ENCODE measurements at places on chromosomes 2 and 18.

GRCh38 chr2:188786368-188786841 is 187.8 kb upstream of the COL3A1 start:
- no peak for DNase-seq

- DNase-seq = no peak
These were observed 18.3 kb upstream of the MAP4K4 start for GRCh38 chr2:101679037-101679726.

DNA sequence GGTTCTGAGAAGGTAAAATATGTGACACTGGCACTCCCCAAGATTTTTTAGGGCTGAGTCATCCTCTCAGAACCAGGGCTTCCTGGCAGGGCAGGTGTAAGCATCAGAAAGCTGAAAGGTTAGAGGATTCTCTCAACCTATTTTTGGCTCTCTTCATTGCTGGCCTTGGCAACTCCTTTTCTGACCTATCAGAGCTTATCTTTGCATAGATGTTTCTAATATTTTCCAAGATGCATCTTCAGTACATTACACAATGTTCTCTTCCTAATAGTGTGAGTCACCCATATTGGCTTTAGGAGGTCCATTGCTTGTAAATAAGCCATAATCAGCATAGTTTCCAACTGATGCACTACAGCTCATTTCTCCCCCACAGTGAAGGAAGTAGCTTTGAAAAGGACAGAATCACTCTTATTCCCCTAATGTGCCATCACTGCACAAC is 2008.4 kb upstream of the PIK3C3 start:
- peak; percentile 8 for DNase-seq

- no peak for DNase-seq
These were observed 2.5 kb upstream of the DHRS9 start for GRCh38 chr2:169066897-169067296.

DNA sequence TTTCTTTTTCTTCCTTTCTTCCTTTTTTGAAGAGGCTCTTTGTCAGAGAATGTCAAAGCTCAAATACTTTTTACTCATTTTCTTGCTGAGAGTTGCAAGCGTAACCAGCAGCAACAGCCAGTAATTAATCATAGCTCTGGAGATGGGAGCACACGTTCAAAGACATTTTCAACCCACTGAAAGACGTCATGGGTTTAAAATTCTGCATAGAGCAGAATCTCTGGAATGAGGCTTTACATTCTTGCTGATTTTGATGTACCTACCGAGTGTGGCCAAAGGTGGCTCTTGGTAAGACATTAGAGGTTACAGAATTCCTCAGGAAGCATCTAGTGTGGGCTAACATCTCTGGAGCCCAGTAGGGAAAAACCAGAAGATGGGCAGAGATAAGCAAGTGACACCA is 292.5 kb downstream of the MTX2 start:
- DNase-seq = no peak

DNA sequence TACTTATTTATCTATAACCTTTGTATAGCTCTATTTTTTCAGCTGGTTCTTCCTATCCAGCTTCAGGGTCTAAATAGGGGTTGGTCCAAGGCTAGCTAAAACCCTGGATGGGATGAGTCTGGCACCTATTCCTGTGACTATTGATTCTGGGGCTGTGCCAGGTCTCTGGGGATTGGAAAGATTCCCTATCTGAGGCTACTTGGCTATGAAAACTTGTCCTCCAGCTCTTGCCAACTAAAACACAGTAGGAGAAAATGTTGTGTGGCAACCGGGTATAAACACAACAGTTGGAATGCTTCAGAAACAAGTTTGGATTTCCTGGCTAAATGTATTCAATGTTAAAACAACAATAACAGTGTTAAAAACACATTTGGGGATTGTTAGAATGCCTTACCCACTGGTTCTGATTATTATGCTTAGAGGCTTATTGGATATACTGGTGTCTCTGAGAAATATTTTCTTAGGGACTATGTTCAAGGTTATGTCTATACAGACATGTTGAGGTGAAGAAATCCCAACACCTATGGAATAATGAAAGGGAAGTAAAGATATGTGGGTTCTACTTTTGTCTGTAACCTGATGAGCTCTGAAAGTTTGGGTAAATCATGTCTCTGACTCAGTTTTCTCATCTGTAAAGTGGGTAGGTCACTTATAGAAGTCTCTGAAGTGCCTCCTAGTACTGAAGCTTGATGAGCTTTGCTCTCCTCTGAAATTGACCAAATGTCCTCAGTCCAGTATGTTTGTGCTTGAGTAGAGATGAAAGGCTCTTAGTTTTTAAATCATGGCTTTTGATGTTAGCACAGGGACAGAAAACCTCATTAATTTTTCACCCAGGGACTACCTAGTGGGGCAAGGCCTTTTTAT is 460.7 kb downstream of the MTX2 start:
- peak; percentile 32 for DNase-seq

- no peak for DNase-seq
These were observed 468.7 kb upstream of the ZEB2 start for GRCh38 chr2:144988591-144988990.

DNA sequence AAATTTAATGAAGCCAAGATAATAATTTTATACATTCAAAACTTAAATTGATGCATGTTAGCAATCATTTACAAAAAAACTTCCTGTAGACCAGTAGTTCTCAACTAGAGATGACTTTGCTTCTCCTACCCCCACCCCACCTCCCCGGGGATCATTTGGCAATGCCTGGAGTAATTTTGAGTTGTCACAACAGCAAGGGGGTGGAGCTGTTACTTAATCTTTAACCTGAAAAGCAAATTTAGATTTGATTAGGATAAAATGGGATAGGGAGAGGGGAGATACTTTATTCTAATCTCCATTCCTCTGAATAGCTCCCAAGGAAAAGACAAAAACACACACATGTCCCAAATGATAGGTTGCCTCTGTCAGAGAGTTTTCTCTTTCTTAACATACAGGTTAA is 4.2 kb downstream of the SLC40A1 start:
- no peak for DNase-seq

DNA sequence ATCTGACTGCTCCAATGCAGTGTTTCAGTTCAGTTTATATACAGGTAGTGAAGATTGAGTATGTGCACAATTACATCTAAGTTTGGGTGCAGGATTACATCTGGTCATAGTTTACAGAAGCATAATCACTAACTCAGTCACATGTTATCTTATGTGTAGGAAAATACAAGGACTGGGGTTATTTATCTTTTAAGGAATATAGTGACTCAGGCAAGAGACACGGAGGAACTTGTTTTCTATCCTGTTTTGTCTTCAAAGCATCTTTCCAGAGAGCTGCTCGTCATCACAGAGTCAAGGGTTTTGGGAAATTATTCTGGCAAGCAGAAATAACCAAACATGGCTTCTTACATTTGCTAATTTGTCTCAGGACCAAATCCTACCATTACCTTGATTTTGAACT is 1371.5 kb upstream of the TMEFF2 start:
- no peak for DNase-seq

GRCh38 chr2:17805166-17805565 is 11.1 kb upstream of the MSGN1 start:
- no peak for DNase-seq

DNA sequence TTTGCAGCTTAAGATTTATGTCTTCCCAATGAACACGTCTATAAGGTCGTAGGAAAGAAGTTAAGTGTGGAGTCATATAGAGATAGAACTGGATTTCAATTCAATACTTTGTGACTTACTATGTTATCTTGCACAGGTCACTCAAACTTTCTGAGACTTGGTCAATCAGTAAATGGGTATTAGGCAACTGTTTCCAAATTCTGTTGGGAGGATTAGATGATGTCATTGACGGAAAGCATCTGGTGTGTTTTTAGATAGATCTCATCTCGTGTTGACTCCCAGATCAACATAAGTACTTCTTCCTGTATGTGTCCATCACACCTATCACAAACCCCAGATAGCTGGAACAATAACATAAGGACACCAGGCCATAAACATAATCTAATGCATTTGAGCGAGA is 771.1 kb upstream of the FANCL start:
- DNase-seq = no peak

GRCh38 chr2:8821276-8822217 is 15.9 kb downstream of the KIDINS220 start:
- DNase-seq = peak; percentile 40

- DNase-seq = no peak
These were observed 131.5 kb downstream of the SMAD7 start for GRCh38 chr18:48819276-48819675.

- DNase-seq = no peak
These were observed 344.4 kb downstream of the CLIP4 start for GRCh38 chr2:29459445-29460179.

DNA sequence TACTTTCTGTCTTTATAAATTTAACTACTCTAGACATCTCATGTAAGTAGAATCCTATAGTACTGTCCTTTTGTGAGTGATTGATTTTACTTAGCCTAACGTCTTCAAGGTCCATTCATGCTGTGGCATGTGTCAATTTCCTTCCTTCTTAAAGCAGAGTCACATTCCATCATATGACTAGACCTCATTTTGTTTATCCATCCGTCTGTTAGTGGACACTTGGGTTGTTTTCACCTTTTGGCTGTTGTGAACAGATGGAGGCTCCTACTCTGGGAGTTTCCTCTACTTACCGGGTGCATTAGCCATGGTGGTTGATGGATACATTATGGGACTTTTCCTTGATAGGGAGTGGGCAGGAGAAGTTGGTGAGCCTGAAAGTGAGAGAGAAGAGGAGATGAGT is 6.4 kb upstream of the PDIA6 start:
- DNase-seq = no peak

- DNase-seq = peak; percentile 44
These were observed 15.4 kb downstream of the HK2 start for GRCh38 chr2:74849228-74849892.

DNA sequence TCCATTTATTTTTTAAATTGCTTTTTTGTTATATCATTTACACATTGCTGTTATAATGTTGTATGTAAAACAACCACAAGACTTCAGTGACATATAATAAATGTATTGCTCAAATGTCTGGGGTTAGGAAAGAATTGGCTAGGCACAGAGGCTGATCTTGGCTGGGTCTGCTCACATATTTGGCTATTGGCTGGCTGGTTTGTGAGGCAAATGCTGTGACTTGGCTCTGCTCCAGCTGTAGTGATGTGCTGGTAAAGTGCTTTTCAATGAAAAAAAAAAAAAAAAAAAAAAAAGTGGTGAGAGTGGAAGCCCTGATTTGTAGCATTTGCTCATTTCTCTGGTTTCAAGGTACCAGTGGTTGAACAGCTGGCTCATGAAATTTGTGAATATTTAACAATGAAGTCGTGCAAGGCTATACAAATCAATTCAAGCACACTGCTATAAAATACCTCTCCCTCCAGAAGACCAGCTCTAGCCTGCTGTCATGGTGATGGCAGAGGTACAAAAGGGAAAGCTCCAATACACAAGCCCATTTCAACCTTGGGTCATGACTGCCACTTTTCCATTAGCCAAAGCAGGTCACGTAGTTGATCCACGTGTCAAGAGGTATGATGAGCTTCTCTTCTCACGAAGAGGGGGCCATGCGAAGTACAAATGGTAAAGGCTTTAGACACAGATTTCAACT is 43.7 kb upstream of the RIT2 start:
- no peak for DNase-seq

- no peak for DNase-seq
These were observed 92.8 kb upstream of the MSH2 start for GRCh38 chr2:47309952-47310800.

DNA sequence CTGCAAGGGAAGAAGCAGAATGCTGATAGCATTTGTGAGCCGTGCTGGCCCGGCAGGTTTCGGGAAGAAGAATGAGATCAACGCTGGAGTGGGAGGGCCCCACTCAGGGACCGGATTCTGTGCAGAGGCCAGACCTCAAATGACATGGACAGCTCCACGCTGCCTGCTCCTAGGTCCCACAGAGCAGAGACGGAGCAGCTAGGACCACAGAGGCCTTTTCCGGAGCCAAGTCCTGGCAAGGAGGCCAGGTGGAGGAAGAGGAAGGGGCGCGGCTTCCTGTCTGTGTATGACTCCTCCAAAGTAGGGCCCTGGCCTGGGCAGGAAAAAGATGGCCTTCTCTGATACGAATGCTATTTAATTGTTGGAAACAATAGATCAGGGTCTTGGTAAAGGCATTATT is 139.9 kb downstream of the LRRC30 start:
- peak; percentile 18 for DNase-seq

DNA sequence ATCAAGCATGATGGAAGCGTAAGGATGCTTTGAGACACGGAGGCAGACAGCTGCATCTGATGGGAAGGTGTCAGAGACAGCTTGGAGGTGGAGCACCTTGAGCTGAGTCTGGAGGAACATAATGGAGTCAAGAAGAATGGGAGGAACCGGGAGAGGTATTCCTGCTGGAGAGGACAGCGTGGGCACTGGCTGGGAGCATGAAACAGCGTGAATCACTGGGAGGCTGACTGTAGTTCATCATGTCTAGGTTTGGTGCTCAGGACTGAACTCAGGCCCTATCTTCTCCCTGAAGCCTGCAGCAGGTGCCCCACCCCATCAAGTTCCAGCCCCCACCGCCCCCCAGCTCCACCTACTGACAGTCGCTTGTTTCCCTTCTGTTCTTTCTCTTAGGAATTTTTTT is 98.6 kb downstream of the TMEM17 start:
- DNase-seq = no peak

DNA sequence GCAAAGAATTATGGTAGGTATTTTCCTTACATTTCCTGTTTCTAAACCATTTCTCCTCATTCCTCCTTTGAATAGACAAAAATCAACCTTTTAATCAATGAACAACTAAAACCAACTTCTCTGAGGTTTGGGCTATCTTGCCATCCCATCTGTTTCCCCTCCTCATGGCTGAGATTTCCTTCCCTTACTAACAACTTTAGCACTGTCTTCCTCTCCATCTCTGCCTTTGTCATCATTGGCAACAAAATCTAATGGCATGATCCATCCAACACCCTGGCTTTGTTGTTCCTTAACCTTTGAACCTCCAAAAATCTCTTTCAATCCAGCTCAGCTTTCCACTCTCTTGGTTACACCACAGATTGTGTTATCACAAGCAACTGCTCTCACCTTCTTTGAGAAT is 95.3 kb upstream of the FAM136A start:
- no peak for DNase-seq

GRCh38 chr2:67451086-67451832 is 54.1 kb downstream of the ETAA1 start:
- peak; percentile 40 for DNase-seq

- DNase-seq = no peak
These were observed 370.0 kb upstream of the SPRED2 start for GRCh38 chr2:65802298-65802942.

GRCh38 chr2:104658904-104659591 is 194.9 kb upstream of the POU3F3 start:
- DNase-seq = no peak

DNA sequence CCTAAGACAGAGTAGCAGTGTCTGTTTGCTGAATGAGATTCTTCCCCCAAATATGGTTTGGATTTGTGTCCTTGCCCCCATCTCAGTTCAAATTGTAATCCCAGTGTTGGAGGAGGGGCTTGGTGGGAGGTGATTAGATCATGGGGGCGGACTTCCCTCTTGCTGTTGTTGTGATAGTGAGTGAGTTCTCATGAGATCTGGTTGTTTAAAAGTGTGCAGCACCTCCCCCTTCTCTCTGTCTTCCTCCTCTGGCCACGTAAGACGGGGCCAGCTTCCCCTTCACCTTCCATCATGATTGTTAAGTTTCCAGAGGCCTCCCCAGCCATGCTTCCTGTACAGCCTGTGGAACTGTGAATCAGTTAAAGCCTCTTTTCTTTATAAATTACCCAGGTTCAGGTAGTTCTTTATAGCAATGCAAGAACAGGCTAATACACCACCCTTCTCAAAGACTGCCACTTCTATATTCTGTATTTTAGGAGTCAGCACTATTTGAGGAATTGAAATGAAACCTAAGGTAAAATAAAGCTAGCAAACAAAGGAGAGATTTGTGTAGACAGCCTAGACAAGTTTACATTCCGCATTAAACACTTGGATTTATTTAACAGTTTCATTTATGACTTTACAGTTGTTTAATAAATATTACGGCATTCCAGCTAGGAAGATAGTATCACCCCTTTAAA is 21.6 kb downstream of the FBXO36 start:
- DNase-seq = no peak
